ELR (cell line): ENCODE measurements at places on chromosomes 11 and 22.
A peak's percentile ranks its signal among the peaks of the same experiment; 100 is the strongest.

GRCh38 chr11:128587415-128587814, at the start of gene ETS1:
ETS1 (minus strand) TSS chr11:128587558; CDS start chr11:128573130, 14,428 bp downstream.
- peak; percentile 34 for DNase-seq

GRCh38 chr11:3808861-3809623, 682 bp downstream of the PGAP2 start:
- peak; percentile 71 for DNase-seq

GRCh38 chr11:116454020-116454645, 318.7 kb downstream of the BUD13 start:
- DNase-seq = peak; percentile 46

DNA sequence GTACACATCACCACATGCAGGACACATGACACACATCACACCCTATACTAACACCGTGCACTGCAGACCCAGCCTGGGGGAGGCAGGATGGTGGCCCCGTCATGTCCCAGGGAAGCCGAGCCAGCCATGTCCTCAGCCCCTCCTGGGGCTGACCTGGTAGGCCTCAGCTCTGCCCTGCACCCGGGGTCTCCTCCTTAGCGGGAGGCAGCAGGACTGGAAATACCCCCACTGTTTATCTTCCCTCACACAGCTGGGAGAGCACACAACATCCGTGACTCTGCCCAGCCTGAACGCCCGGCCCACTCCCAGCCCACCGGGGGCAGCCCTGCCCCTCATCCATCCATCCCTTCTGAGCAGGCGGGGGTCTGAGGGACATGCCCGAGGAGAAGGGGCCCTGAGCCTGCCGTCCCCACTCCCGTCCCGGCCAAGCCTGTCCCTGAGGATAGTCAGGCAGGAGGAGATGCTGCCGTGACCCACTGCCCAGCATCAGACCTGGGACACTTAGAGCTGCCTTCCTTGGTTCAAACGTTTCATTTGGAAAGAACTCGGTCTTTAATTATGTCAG, 945.0 kb downstream of the BRD1 start:
- no peak for DNase-seq

- DNase-seq = peak; percentile 100
Measured at GRCh38 chr22:40651563-40652501, 15.3 kb upstream of the MRTFA start.

- DNase-seq = no peak
Measured at GRCh38 chr22:23688571-23688970, 2.2 kb upstream of the RGL4 start.

DNA sequence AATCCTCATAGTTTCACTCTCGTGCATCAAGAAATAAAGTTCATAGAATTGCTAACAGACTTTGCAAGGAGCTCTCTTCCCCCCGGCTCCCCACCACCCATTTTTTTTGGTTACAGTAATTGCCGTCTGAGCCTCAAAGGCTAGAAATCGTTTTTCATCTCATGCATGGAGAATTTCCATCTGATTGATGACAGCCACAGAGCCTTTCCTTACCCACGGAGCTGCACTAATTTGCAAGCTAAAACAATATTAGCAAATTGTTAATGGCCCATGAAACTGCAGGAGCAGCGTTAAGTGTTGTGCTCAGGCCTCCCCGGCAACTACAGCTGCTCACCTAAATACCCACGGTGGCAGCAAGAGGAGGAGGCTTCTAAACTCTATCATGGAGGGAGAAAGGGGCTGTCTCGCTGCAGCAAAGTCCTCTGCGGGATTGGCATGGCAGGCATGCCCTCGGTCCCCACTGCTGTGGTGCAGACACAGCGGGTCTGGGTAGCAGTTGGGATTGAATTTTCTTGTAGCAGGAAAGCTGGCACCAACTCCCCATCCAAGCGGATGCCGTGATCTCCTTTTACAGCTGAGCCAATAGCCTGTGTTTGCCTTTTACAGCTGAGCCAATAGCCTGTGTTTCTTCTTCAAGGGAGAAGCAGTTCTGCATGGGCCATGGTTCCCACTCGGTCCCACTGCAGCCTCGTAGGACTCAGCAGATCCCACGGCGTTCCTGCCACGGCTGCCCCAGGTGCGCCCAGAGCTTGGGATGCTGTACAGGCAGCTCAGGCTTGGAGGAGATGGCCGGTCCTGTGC, 412.3 kb downstream of the BRD1 start:
- no peak for DNase-seq

GRCh38 chr11:30196400-30197206, 34.2 kb upstream of the FSHB start:
- peak; percentile 36 for DNase-seq

DNA sequence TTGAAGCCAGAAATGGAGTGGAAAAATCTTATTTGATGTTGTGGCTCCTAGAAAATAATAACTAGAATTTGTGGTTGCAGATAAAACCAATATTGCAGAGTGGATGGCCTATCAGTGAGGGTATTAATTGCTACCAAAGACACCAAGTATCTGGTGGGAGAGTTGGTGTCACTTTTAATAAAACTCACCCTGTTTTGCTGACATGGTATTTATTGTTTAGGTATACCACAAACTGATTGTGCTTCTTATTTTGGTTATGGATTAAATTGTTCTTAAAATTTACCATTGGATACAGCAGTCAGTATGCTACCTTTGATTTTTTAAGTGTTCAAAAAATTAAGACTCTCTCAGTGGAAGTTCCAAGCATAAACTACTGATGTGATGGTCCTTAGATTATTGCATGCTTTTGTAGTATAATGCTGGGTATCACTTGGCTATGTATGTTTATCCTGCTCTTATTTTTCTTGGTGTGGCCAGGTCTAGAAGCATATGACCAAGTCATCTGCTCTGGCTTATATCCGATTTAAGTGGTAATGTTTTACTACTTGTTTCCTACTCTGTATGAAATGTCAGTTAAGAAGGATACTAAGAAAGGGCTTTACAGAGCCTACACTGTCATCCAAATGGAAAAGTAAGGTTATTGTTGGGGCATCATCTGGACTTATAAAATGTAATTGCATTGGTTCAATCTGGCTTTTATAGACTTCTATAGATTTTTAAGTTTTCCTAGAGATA, 101.6 kb downstream of the ARHGAP42 start:
- DNase-seq = no peak

DNA sequence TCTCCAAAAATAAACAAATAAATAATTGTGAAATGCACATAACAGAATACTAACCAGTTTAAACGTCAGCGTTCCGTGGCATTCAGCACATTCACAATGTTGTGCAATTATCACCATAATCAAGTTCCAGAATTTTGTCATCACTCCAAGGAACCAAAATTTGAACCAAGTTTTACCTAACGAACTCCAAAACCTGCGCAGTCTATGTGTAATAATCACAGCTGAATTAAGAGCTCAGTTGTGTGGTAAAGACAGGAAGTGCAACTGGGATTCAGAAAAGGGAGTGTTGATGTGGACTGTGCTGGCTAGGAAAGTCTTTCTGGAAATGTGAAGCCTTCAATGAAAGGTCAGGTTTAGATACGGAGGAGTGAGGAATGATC, 5.4 kb upstream of the MCAM start:
- DNase-seq = peak; percentile 29

- DNase-seq = peak; percentile 86
Measured at GRCh38 chr11:72040491-72041363, 39.6 kb downstream of the NUMA1 start.

GRCh38 chr11:34866375-34866774, 49.8 kb downstream of the APIP start:
- DNase-seq = no peak

DNA sequence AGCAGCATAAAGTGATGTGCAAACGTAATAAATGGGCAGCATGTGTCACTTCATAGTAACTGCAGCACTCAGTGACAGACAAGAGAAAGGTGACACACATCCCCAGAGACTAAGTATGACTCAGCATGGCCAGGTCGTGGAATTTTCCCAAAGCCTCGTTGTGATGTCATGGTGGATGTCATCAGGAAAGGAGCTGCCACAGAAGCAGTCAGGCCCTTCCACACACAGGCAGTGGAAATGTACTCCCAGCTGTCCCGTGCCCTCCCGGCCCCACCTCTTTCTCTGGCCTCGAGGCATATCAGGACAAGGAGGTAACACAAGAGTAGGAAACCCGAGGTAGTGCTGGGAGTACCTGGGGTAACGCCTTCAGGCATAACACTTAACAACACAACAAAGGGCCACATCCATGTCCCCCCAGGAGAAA, 8.1 kb downstream of the PC start:
- DNase-seq = peak; percentile 90

GRCh38 chr11:117941976-117942654, 12.9 kb upstream of the TMPRSS13 start:
- no peak for DNase-seq

DNA sequence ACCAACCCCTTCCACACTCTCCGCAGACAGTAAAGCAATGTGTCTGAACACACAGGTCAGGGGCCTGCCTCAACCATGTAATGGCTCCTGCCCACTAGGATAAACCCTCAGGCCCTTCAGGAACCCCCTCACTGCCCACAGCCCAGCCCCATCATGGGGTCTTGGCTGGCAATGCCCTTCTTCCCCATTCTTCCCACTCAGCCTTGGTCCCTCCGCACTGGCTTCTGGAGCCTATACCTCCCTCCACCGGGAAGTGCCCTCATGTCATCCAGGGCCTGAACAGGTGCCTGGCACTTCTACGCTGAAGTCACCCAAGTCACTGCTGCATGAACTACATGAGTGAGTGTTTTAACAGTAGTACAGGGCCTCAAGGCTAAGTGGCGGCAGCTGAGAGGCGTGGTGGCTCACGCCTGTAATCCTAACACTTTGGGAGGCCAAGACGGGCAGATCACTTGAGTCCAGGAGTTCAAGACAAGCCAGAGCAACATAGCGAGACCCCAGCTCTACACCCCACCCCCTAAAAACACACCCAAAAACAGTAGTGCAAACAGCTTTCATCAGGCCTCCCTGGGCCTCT, 74.8 kb upstream of the PITPNB start:
- DNase-seq = no peak

- DNase-seq = peak; percentile 81
Measured at GRCh38 chr11:66335531-66336233, 552 bp downstream of the RIN1 start.

- no peak for DNase-seq
Measured at GRCh38 chr22:19354201-19354600, 62.7 kb upstream of the CLTCL1 start.

DNA sequence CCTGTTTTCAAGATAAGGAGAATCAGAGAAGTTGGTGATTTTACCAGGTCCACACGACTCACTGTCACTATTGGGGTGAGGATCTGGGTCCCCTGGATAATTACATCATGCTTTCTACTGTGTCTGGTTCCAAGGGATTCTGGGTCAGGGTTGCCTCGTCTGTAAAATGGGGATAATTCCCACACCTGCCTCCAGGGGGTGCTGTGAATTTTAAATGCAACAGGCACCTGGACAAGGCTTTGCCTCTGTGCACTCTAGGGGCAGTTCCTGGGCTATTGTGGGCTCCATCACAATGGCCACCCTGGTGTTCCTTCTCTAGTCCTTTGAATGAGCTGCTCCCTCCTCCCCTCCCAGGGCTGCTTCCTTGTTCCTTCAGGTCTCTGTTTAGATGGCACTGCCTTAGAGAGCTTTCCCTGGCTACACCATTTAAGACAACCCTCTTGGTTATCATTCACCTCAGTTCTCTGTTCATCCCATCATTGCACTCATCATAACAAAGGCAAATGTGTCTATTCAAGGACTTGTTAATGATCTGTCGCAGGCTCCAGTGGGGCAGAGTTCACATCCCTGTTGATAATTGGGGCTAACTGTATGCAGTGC, 178.6 kb downstream of the MIAT start:
- DNase-seq = peak; percentile 55

- DNase-seq = no peak
Measured at GRCh38 chr22:37776639-37777005, 31.1 kb upstream of the GCAT start.

GRCh38 chr22:31537019-31537535, 40.7 kb downstream of the SFI1 start:
- DNase-seq = no peak

DNA sequence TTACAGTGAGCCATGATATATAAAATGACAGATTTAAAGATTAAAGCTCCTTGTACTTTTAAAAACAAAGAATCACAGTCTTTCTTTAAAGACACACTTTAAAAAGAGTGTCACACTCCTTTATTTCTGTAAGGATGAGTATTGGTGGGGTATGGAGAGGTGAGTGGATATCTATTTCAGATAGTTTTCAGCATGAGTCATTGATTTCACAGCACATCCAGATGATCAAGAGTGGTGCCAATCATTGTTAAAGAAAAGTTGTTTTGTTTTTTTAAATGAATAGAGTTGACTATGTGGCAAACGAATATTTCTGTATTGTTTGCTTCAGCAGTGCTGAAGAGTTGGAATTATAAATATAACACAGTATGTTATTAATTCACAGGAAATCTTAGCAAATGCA, 52.5 kb downstream of the FAR1 start:
- DNase-seq = peak; percentile 26

GRCh38 chr11:123230346-123230745, 35.3 kb upstream of the CLMP start:
- no peak for DNase-seq

- DNase-seq = no peak
Measured at GRCh38 chr22:38033522-38034277, 23.5 kb upstream of the PICK1 start.

DNA sequence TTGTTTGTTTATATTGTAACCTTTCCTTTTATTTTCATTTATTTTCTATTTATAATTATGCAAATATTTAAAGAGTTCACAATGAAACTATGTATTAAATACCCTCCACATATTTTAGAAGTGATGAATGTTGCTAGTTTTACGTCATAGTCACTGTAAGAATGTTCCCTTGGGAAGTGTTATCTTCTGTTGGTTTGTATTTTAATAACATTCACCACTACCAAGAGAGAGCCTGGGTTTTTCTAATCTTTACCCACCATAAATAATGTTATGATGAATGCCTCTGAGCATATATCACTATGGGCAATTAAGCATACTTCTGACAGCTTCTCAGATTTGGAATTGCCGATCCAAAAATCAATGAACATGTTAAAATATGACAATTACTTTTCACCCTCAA, 80.7 kb downstream of the GGT1 start:
- DNase-seq = peak; percentile 72

DNA sequence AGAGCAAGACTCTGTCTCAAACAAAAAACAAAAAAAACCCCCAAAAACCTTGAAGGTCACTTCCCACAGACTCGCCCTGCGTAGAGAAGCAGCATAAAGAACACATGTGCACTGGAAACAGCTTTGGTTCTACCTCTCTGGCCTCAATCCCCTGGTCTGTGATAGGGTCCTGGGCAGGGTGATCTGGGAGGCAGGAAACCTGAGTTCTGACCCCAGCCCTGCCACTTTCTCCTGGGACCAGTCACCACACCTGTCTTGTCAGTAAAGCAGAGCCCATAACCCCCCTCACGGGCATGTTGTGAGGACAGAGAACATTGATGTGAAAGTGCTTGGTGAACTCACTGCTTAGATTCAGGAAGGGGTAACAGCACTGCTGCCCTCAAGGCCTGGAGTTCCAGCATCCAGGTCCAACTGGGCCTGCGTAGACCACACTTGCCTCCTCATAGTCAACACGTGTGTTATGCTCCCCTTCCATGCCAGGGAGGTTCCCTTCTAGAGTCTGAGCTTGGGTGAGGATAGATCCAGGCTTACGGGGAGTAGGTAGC, 11.4 kb downstream of the UCP2 start:
- no peak for DNase-seq

DNA sequence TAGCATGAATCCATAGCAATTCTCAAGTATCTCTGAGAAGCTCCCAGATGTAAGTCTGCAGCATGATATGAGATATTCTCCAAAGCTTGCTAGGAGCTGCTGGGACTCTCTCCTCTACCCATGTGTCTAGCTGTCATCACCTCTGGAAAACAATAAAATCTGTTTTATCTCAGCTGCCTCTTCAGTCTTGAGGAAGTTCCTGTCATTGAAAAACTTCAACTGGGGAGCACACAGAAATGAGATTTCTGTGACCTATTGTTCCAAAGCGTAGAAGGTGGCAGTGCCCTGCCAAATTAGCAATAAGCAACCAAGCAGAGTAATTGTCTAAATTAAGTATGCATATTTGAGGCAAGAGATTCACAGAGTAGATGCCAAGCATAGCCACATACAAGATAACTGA, 1380.6 kb upstream of the RAG2 start:
- DNase-seq = no peak
